ENCODE measurements at places on chromosomes 11 and 22.

- DNase-seq, result peak; percentile 50
Observed at GRCh38 chr11:36265793-36266628, 23.2 kb downstream of the COMMD9 start.

- DNase-seq, result no peak
Observed at GRCh38 chr11:134841411-134841810, 429.4 kb upstream of the B3GAT1 start.

DNA sequence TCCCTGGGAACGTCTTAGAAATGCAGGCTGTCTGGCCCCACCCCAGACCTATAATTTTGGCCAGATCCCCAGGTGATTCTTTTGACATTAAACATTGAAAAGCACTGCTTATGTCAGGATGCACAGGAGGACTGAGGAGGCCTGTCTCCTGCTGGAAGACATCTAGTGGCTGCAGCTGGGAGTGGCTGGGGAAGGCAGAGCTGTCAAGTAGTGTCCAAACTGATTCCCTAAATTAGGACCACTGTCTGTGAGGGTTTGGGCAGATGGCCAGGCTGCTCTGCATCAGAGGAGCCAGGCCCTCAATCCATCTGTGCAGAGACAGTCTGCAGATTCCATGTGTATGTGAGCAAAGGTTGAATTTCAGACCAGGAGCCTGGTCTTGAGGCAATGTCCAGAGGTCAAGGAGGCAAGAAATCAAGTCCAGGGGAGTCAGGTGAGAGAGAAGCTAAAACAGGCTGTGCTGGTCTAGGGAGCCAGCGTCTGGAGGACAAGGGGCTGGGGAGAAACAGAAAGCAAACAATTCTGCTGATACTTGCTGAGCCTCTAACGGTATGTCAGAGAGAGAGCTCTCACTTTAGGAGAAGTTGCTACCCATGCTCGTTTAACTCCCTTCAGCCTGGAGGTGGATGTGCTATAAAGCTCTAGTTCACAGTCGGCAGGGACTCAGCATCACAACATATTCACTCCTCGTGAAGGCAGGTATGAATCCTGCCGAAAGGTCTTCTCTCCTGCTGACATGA, 15.3 kb upstream of the SYTL2 start:
- no peak for DNase-seq

GRCh38 chr11:1506981-1507380, 20.4 kb upstream of the MOB2 start:
- DNase-seq, result no peak

- no peak for DNase-seq
Observed at GRCh38 chr11:61149624-61150615, 11.3 kb downstream of the VPS37C start.

DNA sequence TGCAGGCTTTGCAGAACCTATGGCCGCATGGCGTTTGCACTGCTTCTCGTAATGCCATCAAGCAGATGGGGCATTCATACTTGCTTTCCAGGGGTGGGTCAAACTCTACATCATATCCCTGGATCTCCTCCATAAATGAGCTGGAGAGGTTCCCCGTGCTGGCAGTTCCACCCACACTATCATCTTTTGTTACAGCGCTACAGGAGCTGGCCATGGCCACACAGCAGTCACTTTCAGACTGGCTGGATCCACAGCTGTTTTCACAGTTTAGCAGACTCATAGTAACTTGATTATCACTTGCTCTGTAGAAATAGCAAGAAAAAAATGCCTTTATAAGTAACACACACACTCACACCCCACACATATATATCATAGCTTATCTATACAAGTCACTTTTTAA, 8.8 kb downstream of the TRAF6 start:
- no peak for DNase-seq

DNA sequence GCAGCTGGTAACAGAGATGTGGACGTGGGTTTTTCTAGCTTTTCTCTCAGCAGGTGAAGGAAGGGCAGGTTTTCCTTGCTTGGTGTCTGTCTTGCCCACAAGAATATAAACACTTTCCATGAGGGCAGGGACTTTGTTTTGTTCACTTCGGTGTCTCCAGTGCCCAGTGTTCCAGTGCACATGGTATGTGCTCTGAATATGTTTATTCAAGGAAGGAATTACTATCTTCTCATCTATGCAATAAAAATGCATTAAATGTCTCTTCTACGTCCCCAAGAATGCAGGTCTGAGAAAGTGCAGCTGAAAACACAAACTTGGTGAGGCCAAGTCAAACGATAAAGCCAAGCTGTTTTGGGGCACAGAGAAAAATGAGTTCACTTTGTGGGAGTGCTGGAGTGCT, 56.3 kb upstream of the PLET1 start:
- no peak for DNase-seq

GRCh38 chr11:16780146-16780545, 41.7 kb downstream of the C11orf58 start:
- no peak for DNase-seq

DNA sequence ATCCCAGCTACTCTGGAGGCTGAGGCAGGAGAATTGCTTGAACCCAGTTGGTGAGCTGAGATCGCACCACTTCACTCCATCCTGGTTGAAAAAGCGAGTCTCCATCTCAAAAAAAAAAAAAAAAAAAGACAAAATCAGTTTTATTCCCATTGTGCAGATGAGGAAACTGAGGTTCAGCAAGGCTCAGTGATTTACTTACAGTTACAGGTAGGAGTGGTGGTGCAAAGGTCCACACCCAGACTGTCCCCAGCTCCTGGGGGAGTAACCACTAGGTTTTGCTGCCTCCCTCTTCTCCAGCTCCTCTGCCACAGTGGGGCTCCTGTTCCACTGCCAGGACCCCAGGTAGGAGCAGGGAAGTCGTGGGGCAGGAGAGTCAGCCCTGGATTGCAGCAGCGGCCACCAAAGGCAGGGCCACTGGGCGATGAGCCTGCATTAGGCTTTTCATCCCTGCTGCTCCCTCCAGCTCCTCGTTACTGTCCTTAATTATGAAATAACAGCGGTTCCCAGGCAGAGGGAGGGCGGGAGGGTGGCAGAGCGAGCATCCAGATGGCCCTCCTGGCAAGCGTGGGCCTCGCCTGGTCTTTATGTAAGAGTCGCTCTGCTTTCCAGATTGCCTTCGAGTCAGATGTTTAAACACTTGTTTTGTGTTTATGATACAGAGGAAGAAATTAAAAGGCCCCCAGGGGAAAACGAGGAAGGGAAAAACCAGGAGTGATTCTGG, 15.5 kb upstream of the RASD2 start:
- no peak for DNase-seq

DNA sequence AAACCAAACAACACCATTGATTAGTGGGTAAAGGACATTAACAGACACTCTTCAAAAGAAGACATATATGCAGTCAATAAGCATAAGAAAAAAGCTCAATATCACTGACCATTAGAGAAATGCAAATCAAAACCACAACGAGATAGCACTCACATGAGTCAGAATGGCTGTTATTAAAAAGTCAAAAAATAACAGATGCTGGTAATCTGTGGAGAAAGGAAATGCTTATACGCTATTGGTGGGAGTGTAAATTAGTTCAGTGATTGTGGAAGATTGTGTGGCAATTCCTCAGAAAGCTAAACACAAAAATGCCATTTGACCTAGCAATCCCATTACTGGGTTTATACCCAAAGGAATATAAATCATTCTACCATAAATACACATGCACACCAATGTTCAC, 182.6 kb downstream of the TRPC6 start:
- DNase-seq, result no peak

- DNase-seq, result no peak
Observed at GRCh38 chr11:94781837-94782236, 13.7 kb downstream of the AMOTL1 start.

- DNase-seq, result no peak
Observed at GRCh38 chr11:93288767-93289166, 41.8 kb upstream of the DEUP1 start.

GRCh38 chr11:17687946-17688670, 31.3 kb upstream of the MYOD1 start:
- DNase-seq, result no peak

DNA sequence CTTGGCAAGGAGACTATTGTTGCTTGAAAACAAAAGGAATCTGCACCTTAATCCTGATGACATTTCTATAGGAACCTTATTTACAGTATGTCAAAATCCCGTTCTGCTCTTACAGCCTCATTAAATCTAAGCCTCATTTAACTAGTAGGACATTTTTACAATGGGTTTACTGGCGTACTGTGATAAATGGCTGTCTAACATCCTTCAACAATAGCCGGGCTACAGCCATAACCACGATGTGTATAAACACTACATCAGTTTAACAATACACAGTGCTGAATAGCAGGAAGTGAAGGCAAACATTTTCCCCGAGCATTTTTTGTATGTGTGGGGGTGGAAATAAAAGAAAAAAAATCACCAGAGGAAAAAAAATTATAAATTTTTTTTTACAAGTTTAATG, 131.2 kb downstream of the ARL14EP start:
- no peak for DNase-seq

GRCh38 chr11:1306186-1307162, 3.0 kb downstream of the TOLLIP start:
- DNase-seq, result no peak

- DNase-seq, result no peak
Observed at GRCh38 chr11:70270877-70271648, 573 bp downstream of the PPFIA1 start.

GRCh38 chr11:108253176-108253575, 30.3 kb downstream of the ATM start:
- no peak for DNase-seq

DNA sequence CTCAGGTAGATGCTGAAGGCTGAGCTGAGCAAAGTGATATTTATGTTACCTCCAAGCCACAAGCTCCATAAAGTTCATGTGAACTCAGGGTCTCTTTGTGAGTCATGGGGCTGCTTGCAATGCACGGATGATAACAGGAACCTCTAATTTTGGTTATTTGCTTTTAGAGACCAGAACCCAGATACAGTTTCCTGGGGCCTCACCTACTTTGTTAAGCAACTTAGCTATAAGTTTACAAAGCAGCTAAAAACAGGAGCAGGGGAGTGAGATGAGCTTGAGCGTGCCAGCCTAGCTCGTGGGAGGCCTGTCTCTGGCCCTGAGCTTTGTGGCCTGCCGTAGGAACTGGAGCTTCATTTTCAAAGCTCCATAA, 29.2 kb downstream of the SREBF2 start:
- no peak for DNase-seq

DNA sequence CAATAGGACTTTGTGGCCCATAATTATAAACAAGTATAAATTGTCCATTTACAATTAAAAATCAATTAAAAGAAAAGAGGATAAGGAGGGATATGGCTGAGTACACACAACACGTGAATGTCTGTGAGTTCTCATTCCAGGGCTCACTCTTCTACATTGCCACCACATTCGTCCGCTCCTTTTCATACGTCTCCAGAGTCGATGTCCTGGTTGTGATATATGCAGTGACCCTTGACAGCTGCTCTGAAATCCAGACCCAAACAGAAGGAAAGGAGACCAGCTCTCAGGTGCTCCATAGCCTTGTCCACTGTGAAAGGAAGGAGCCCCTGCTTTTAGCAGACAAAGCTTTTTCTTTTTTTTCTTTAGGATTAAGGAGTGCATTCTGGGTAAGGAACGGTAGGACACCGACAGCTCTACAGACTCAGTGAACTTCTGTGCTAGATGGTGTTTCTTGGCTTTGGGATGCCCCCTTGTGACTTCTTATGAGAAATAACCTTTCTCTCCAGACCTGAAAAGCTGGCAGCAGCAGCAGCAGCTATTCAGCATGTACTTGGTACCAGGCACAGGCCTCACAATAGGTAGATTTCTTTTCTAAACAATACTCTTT, 19.7 kb upstream of the DNAJB13 start:
- DNase-seq, result no peak

DNA sequence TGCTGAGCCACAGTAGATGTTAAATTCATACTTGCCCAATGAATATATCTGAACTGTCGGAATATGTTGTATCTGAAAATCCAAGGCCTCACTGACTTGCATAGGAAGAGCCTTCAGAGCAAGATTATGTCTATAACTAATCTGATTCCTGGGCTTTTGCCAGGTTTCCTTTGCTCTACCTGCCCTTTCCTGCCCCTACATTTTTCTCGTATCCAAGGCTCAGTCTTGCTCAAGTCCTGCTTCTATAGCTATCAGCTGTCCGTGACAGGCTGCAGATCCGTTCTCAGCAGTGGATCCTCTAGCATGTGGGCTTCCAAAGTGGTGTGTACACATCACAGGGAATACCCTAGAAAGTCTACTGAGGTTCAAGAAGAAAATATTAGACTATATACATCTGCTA, 18.8 kb upstream of the USP47 start:
- no peak for DNase-seq

GRCh38 chr11:34104680-34105078, 750 bp upstream of the NAT10 start:
- no peak for DNase-seq

- no peak for DNase-seq
Observed at GRCh38 chr11:88363648-88364065, 26.1 kb upstream of the CTSC start.

GRCh38 chr11:74123008-74123448, 47.8 kb downstream of the C2CD3 start:
- no peak for DNase-seq

DNA sequence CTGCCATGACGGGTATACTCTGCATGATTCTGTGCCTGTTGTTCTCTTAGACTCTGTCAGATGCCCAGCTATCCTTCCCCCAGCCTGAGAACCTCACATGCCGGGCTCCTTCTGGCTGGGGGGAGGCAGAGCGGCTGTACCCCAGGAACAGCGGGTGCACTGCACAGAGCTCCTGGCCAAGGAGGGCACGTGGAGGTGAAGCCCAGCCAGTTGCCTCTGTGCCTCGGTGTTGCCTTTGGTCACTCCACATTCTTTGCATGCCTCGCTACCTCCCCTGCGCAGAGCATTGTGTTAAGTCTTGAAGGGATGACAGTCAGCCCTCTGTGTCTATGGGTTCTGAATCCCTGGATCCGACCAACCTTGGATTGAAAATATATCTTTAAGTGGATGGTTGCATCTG, 77.7 kb downstream of the FEZ1 start:
- DNase-seq, result no peak

- DNase-seq, result no peak
Observed at GRCh38 chr11:75261902-75262361, 21.4 kb downstream of the TPBGL start.

DNA sequence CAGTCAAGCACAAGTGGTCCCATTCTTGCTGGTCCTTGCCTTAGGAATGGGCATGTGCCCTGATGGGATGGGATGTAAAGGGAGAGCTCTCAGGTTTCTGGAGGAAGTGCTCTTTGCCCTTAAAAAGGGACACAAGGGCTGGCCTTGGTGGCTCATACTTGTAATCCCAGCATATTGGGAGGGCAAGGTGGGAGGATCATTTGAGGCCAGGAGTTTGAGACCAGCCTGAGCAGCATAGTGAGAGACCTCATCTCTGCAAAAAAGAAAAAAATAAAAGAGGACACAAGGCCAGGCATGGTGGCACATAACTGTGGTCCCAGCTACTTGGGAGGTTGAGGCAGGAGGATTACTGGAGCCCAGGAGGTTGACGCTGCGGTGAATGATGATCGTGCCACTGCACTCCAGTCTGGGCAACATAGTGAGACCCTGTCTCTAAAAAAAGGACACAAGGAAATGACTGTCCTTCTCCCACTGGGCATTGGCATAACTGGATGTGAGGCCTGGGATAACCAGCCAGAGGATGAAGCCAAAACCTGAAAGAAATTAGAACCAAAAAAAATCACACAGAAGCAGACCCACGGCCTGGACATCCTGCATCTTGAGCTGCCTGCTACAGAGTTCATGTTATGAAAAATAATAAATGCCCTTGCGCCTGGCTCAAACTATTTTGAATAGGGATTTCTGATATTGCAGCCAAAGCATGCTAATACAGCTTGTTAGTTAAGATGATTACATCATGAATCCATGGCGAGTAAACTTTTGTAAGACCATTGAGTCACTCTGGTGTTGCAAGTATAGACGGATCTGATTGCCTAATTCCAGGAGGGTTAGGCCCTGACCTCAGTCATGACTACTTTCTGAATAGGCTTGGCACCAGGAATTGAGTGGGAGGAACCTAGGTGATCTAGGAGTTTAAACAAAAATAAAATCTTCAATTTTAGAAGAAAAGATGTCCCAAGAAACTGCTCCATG, 12.9 kb upstream of the CRKL start:
- DNase-seq, result no peak
